ENCODE measurements at places on chromosomes 4 and X.
A peak's percentile ranks its signal among the peaks of the same experiment; 100 is the strongest.

DNA sequence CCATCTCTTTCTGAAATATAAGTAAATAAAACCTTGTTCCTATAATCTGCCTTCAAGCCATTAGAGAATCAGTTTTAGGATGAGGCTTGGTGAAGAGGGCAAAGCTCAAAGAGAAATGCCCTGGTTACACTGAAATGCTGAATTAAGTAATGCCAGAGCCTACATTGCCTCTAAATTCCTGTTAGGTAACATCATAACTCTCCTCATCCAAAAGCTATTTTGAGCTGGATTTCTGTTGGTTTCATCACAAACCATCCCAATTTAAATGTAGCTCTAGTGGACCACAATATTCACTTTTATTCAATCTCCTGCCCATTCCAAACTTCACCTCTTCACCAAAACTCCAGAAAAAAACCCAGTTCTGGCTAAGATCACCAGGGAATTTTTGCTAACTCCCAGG is 1319.7 kb upstream of the TENM3 start:
- DNase-seq: no peak

GRCh38 chr4:5416637-5417036 is 291.7 kb downstream of the EVC2 start:
- no peak for DNase-seq

- DNase-seq: no peak
These were observed 38.8 kb downstream of the MAML3 start for GRCh38 chr4:140115140-140115539.

- no peak for DNase-seq
These were observed 55.0 kb upstream of the TADA2B start for GRCh38 chr4:6988016-6988715.

DNA sequence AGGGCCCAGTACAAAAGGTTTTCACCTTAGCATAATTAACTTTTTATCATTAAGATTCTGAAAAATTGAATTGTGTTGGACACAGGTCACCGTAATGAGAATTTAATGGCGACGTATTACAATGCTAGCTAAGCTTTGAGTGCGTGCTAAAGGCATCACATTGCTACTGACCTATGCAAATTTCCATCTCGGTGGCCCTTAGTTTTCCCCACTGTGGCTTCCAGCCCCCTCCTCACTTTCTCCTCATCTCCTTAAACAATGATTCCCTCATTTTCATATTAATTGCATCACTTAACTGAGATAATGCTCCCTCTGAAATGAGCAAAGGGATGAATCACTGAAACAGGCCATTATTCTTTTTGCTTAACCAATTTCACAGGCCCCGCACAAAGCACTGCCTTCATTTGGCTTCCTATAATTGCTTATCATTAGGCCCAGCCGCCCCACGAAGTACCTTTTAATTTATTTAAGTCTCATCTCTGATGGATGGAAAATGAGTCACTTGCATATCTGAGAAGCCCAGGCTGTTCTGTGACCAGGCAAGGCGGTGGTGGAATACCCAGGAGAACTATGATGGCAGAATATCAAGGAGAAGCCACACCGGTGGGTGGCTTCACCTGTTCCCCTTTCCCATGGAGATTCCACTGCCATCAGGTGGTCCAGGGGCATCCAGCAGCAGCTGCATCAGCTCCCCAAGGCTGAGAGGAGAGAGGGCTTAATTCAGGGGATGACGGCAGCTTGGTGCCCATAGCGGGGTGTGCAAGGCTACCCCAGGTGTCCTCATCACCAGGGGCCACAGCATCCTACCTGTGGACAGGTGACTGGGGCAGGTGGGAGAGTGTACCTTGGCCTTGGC is 223.8 kb upstream of the BOD1L1 start:
- DNase-seq: no peak

DNA sequence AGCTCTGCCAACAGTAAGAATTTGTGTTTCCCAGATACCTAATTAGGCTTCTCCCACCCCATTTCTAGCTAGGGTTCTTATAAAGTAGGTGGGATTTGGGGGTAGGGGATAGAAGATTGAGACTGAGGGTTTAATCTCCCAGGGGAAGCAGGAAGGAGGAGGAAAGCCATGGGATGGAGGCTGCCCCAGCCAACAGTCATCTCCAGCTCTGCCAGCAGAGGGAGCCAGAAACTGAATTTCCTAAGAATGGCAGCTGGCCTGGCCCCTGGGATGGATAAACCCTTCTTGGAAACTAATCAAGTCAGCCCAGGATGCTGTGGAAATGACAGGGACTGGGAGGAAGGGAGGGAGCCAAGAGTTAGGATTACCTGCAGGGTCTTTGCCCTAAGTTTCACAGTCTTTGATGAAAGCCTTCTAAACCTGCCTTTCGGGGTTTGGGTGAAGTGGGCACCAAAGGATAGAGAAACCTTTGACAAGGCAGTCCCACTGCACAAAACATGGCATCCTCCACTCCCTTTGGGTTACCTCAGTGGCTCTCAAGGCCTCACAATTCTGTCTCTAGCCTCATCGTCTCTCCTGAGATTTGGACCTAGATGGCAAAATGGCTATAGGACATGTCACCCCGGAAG is 6.7 kb upstream of the ERCC6L start:
- DNase-seq: peak; percentile 5

DNA sequence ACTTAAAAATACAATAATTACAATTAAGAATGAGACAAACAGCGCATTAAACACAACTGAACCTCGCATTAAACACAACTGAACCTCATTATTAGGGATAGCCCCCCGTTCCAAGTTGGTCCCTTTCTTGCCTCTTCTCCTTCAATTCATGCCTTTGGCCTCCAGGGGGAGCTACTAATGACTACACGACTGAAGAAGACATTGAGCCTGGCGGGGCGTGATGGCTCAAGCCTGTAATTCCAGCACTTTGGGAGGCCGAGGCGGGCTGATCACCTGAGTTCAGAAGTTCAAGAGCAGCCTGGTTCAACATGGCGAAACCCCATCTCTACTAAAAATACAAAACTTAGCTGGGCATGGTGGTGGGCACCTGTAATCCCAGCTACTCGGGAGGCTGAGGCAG is 56.4 kb upstream of the NWD2 start:
- DNase-seq: no peak

GRCh38 chr4:8707045-8707781 is 114.6 kb downstream of the CPZ start:
- no peak for DNase-seq

GRCh38 chr4:68391436-68391835 is 41.5 kb upstream of the YTHDC1 start:
- no peak for DNase-seq

DNA sequence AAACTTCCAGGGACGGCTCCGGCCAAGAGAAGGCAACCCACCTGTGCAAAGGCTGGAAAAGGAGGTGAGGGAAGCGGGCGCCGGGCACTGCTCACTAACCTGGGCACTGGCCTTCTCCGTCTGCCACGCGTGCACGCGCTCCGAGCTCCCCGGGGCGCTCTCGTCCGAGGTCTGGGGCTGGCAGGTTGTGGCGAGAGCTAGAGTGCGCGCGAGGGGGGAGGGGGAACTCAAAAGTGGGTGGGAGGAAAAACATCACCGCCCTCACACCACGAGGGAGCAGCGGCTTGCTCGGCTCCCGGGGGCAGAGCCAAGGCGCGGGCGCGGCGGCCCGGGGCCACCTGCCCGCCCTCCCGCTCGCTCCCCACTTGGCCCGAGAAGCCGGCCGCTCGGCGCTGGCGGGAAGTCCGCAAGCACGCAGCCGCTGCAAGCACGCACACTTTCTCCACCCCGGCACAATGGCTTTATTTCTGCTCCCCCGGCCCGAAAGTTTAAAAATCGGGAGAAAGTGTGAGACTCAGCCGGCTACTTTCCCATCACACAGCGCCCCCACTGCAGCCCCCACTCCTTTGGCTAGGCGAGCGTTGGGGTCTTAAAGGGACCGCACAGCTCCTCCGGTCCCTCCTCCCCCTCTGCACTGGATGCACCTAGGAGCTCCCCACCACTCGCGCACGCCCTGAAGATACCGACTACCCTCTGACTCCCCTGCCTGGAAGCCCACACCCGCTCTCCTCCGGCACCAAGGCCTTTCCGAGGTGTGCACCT is at the start of gene CHRDL1:
Gene CHRDL1, minus strand, starts transcription at position 173 of the 762 bp plus-strand sequence. CDS start 3,636 bp downstream, outside the sequence.
- no peak for DNase-seq

DNA sequence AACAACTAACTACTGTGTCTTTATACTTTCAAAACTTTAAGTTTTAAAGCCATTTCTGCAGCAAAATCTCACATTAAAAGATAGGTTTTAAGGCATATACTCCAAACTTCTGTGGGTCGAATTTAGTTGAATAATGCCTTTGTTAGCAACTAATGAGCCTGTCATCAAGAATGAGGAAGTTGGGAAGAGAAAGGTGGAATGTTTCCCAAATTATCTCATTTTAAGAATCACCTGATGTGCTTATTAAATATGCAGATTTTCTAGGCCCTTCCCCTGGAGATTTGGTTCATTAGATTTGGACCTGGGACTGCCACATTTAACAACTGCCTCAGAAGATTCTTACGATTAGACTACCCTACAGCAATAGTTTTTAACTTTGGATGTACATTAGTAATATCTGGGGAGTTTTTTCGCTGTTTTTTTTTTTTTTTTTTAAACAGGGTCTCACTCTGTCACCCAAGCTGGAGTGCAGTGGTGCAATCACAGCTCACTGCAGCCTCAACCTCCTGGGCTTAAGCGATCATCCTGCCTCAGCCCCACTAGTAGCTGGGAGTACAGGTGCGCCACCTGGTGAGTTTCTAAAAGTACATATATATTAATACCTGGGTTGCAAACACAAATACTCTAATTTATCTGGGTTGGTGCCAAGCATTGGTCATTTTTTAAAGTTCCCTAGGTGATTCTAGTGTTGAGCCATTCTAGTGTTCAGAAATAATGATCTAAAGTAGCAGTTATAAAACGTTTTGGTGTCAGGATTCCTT is 16.1 kb upstream of the TASL start:
- DNase-seq: no peak

DNA sequence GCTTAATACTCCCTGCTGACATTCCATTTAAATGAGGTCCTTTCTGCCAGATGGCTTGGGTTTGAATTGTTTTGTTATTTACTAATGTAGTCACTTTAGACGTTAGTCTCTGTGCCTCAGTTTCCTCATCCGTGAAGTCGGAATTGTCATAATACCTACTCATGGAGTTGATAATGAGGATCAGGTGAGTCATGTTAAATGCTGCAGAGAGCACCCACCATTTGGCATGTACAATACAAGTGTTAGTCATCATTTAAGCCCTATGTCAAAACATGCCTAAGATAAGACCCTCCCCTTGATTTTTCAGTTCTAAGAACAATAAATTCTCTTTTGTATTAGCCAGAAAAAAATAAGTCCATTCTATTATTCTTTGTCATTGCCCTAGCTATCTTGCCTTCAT is 534.8 kb upstream of the HTR2C start:
- DNase-seq: no peak

DNA sequence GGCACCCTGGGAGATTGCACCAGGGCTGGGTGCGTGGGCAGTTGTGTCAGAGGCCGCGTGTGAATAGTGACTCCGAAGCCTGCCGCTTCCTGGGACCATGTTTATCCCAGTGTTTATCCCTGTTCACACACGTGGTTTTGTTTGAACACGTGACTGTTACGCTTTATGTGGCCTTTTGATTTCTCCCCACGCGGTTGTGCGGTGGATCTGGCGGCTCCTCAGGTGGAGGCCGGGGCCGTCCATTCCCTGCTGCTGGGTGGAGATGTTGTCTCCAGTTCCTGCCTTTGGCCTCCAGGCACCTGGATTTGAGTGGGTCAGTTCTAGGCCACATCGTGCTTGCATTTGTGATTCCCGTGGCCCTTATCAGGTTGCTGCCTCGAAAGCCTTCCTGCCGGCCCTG is 35.1 kb downstream of the NELFA start:
- DNase-seq: no peak

DNA sequence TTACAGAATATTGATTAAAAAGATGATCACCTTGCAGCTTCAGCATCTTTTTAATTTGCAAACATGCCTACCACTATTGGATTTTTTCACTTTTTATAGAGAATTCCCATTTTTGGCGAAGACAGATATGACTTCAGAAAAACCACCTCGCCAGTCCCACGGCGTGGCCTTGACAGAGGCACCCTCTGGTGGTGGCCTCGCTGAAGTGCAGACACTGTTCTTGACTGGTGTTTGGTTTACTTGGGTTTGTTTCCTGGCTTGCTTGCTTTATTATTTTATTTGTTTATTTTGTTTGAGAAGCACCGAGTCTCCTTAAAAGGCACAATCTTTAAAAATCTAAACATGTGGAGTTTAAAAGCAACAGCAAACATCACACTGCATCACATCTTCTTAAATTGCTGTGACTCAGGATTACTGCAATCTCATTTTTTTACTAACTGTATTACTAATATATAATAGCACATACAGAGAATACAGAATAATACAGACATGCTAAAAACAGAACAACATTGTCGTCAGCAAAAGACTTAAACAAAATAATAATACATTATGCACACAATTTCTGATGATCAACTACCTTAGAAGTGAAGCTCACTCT is 13.1 kb upstream of the AMTN start:
- peak; percentile 51 for DNase-seq

DNA sequence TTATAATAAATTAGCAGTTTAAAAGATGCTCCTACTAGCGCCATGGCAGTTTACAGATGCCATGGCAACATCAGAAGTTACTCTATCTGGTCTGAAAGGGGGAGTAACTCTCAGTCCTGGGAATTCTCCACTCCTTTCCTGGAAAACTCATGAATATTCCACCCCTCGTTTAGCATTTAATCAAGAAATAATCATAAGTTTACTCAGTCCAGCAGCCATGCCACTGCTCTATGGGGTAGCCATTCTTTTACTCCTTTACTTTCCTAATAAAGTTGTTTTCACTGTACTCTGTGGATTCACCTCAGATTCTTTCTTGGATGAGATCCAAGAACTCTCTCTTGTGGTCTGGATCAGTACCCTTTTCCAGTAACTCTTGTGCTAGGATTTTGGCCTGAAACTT is 52.3 kb downstream of the GUCY1B1 start:
- no peak for DNase-seq

- DNase-seq: no peak
These were observed 35.5 kb downstream of the F8 start for GRCh38 chrX:154986826-154987575.

DNA sequence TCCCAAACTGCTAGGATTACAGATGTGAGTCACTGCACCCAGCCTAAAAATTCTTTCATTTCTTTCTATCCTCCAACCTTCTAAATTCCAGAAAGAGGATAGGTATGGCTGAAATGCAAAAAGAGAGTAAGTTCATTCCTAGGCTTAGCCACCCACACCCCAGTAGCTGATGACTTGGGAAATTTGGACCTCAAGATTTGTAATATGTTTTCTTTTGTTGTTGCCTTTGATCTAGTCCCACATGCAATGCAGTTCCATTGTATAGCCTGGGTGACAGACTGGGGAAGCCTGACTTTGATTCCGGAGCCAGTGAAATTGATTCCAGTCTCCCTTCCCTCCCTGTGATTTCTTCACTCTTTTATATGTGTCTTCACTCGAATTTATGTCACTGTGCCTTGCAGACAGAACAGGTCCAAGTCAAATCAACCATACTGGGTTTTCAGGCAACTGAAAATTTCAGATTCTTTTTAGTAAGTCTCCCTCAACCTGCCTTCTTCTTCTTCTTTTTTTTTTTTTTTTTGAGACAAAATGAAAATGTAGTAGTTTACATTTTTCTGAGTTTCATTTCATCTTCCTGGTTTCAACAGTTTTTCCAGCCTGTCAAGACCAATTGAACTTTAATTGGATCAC is 176.2 kb upstream of the RBPJ start:
- no peak for DNase-seq

- DNase-seq: no peak
These were observed 993.2 kb upstream of the PCDH7 start for GRCh38 chr4:29726938-29727337.
